MG63 (cell line): ENCODE measurements at places on chromosomes 3 and 15. TPM values are rescaled to one million over a fixed set of nuclear protein-coding genes. Genes with fewer than 3 reads are reported as not detected.

DNA sequence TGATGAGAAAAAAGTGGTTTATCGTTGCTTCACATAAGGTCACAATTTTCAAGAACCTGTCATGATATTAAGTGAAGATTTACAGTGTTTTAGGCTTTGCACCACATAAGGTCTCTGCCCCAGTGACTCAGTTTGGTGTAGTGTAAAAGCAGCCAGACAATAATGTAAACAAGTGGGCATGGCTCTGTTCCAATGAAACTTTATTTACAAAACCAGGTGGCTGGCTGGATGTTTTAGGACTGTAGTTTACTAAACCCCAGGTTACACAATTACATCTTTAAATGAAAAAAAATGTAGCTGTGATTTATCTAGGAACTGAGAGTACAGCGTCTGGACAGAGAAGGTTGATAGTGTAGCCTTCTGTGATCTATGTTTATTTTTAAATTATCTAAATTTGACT lies 9.7 kb upstream of the FBXL22 start:
- no peak for DNase-seq

GRCh38 chr15:70936326-70936725 lies 43.7 kb downstream of the LRRC49 start:
- no peak for DNase-seq

Gene RPP25
- 9.7 and 19.0 TPM in 2 replicates for total RNA-seq

- no peak for DNase-seq
Measured at GRCh38 chr15:30878515-30878914, 25.2 kb upstream of the FAN1 start.

GRCh38 chr15:48442011-48442410 lies 110.8 kb downstream of the DUT start:
- no peak for DNase-seq

DNA sequence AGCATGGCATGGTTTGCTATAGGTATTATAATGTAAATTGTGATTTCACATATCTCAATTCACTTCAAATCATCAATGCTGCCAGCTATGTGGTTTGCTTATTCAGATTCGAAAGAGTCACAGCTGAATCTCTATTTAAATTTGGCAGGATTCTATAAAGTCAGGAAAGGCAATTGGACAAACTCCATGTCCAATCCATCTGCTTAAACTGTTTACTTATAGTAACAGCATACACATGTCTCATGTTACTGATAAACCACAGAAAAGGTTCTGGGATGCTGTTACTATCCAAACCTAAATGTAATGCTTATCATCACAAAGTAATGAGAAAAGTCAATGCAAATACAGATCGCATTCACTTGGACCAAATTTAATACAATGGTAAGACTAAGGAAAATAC lies 229.7 kb downstream of the ISL2 start:
- DNase-seq = no peak

Gene AADAC
- total RNA-seq = not detected in 2 replicates

Gene LRRIQ4
- not detected in 2 replicates for total RNA-seq
